Fibroblast of gingiva (primary cell): ENCODE measurements at places on chromosomes 5 and 9.

DNA sequence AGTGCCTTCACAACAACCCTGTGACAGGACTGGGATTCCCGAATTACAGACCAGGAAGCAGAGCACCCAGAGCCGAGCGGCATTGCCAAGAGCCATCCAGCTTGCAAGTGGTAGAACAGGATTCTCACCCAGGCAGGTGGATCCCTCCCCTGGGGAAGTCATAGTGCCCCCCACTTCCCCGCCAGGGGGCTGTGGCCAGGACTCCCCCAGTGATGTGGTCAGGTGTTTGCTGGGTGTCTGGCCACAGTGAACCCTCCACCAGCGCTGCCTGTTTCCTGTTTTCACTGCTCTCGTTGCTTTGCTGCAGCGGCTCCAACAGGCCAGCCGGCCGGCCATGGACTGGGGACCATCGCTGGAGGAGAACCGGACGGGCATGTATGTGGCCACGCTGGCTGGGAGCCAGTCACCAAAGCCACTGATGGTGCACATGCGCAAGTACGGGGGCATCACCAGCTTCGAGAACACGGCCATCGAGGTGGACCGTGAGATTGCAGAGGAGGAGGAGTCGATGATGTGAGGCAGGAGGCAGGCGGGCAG lies 19.3 kb downstream of the SLC6A7 start:
- DNase-seq, result peak; percentile 42

- DNase-seq, result peak; percentile 3
These were observed 655.3 kb downstream of the LRRC70 start for GRCh38 chr5:63233911-63234310.

DNA sequence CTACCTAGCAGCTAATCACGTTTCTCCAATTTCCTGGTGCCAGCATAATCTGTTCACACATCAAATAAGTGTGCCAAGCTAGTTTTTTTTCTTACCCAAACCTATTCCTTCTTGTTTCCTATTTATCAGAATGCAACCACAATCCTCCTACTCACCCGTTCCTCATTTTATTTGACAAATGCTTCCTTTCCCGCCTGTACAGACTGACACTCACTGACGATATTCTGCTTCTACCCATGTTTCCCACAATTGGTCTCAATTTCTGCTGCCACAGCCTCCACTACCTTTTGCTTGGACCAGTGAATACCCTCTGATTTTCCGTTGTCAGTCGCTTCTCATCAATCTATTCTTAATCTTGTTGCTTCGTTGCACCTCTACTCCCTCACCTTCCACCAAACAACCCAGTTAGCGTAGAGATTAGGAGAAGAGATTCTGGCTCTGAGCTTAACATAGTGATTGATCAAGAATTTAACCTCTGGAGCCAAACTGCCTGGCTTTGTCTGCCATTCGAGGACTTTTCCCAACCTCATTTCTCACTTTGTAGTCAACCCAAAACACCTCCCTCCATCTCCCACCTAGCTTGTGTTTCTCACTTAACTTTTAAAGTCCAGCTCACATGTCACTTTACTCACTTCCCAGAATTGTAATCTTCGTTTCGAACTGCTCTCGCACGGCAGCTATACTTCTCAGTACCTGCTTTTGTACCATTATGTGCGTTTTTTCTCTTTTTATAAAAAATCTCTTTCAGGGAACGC lies 729 bp upstream of the TMEM38B start:
- DNase-seq, result no peak

DNA sequence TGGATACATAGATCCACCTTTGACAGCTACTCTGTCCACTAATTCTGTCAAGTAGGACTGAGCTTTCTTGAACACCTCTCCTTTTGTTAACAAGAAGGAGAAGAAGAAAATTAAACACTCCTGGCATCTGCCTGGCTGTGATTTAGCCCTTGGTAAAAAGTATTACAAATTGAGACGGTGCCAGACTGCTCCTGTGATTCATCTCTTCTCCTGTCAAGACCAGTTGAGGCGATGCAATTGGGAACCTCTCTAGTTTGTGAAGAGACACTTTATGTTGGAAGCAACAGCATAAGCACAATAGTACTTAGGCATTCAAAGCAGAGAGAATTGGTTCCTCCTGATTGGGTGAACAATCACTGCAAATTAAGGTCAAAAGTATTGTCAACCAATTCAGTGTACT lies 72.7 kb downstream of the GHR start:
- peak; percentile 34 for DNase-seq

DNA sequence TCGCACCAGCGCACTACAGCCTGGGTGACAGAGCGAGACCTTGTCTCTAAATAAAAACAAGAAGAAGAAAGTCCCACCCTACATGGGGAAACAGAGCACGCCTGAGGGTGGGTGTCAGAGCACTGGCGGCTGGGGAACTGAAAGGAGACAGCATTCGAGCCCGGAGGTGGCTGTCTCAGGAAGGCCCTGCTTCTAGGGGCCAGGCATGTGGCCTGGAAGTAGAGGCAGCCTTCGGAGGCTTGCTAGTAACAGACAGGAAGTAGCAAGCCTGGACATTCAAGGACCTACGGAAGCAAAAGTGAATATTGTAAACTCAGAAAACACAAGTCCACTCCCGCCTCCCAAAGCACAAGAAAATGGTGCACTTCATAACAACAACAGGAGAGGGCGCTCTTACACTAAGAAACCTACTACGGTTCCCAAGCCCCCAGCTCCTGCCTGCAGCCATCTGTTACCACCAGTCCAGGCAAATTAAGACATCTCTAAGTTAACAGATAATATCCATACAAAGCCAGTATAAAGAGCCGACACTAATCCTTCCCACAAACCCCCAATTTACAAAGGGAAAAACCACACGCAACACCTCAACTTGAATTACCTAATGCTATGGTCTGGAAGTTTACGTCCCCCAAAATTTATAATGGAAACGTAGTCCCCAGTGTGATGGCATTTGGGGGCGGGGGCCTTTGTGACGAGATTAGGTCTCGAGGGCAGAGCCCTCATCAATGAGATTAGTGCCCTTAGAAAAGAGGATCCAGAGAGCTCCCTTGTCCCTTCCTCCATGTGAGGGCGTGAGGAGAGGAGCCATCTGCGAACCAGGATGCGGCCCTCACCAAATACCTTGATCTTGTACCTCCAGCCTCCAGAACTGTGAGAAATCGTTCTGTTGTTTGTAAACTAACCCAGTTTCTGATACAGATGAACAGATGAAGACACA lies 7.7 kb downstream of the RASGEF1C start:
- DNase-seq, result no peak

- no peak for DNase-seq
These were observed 425.6 kb upstream of the MEF2C start for GRCh38 chr5:89308606-89309040.

DNA sequence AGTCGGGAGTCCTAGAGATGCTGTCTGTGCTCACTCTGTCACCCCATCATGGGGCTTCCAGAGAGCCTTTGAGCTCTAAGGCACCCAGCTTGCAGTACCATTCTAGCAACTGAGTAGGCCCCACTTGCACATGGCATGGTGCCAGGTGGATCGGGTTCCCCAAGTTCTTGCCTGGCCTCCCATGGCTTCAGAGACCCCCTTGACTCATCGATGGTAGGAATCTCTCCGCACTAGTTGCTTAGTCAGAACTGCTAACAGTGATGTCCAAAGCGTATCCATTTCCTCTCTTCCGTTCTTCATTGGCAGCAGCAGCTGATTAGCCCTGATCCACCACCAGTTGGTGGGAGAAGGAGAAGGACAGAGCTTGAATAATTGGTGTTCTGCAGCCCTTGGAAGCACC lies 70.3 kb upstream of the RARS1 start:
- no peak for DNase-seq

DNA sequence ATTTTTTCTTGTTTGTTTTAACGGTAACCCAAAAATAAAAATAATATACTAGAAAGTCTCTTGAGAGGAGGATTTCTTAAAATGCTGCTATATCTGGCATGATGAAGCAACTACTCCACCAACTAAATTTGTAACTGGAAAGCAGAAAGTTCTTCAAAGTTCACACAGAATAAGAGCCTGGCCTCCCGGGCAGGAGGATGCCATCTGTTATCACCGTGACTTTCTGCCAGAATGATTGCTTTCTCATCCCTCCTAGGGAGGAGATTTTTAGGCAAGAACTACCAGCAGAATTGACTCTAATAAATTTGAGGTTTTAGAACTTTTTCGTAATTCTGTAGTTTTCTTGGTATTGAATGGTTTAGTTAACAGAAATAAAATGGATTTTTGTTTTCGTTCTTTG lies 464.6 kb upstream of the ACTBL2 start:
- DNase-seq, result no peak

GRCh38 chr9:93536874-93537273 lies 39.5 kb upstream of the PHF2 start:
- DNase-seq, result no peak

DNA sequence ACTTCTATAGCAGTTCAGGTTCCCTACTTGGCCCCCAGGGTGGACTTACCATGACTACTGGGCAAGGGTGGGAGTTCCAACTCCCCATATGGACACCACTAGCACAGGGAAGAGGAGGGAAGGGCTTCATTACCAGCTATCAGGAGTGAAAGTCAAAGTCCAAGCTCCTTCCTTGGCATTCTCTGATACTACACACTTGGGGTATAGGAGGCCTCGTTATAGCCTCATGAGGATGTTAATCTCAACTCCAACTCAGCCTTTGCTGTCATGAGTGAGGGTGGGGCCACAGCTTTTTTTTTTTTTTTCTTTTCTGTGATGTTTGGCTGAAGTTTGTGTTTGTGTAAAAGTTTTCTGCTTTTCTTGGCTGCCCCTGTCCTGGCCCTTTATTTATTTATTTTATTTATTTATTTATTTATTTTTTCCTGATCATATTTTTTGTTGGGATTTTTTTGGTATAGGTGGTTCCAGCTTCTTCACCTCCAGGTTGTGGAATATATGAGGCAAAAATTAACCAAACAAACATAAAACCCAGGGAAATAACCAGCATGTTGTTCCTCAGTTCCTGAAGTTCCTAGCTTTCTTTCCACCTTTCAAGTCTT lies 8.7 kb downstream of the GARIN3 start:
- no peak for DNase-seq

- no peak for DNase-seq
These were observed 66.1 kb upstream of the PPP1R26 start for GRCh38 chr9:135413461-135413860.

DNA sequence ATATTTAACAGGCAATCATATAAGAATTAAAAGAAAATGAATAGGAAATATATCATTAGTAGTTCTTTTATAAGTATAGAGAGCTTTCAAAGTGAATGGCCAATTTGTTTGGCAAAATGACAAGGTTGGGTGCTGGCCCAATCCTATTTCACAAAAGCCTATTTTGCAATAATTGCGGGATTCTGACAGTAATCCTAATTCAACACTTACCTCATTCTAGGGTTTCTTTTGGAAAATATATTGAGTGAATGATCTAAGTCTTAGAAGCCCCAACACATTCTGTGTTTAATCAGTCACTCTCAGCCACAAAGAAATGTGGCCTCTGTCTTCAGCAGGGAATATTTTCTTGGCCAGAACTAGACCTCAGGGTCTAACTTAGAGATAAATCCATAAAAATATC lies 835.9 kb upstream of the ZNF608 start:
- peak; percentile 74 for DNase-seq

DNA sequence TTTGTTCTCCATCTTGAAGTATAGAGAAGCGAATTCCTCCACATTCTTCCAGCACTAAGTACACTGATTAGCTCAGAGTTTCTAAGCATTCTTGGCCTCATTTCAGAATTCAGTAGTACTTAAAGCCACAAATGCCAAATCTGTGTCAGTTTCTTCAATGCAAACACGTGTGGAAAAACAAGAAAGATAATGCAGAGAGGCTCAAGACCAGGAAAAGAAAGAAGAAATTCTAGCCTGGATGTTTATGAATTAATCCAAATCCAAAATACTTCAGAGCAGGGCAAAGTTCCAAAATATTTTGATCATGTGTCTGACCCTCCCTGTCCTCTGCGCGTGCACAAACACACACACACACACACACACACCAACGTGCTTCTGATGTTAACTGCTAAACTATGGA lies 457.6 kb downstream of the SLCO4C1 start:
- no peak for DNase-seq

DNA sequence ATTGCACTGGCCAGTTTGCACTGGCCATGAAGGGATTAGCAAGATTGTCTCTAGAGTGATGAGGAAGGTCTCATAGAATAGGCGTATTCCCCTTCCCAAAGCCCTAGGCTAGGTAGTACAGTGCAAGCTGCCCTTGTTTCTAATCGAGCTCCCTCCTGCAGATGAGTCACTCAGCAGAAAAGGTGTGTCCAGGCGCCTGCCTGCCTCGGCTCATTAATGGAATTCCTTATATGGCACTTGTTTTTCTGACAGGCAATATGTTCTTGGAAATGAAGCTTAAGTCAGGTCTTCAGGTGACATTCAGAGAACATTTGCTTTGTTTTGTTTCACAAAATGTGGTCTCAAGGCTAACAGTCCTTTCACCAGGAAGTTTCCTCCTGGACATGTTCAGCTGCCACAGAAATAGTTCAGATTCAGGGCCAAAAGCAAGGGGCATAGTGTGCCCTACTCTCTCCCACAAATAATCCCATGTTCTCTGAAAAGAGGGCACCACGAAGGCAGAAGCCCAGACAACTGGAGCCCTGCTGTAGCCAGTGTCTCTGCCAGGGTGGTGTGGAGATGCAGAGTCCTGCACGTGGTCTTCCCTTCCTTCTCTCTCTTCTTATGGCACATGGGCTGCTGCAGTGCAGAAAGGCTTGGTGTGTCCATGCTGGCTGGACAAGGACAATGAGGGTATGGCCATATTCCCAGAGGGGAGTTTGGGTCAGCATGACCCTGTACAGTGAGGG lies 281.1 kb upstream of the MAP3K1 start:
- DNase-seq, result no peak
